Muscle of arm (tissue), 14 donors: ENCODE measurements at places on chromosomes 3 and 15. TPM values are rescaled to one million over a fixed set of nuclear protein-coding genes. Genes with fewer than 3 reads are reported as not detected.

PATL2 gene
- polyA plus RNA-seq, result not detected

ABI3BP gene
- polyA plus RNA-seq, result not detected

DPPA2 gene
- polyA plus RNA-seq, result not detected

ZNF860 gene
- 0.64 TPM for polyA plus RNA-seq

HLTF gene
- polyA plus RNA-seq, result 23.2 TPM

CDHR4 gene
- polyA plus RNA-seq, result not detected

MYL3 gene
- polyA plus RNA-seq, result 337 TPM

LSAMP gene
- polyA plus RNA-seq, result 4.1 TPM

IL5RA gene
- not detected for polyA plus RNA-seq

CHDH gene
- 1.2 TPM for polyA plus RNA-seq

BFSP2 gene
- not detected for polyA plus RNA-seq

APPL1 gene
- polyA plus RNA-seq, result 45.8 TPM

CHCHD6 gene
- polyA plus RNA-seq, result 7.9 TPM

ADAMTS7 gene
- polyA plus RNA-seq, result 15.7 TPM

DPH3 gene
- polyA plus RNA-seq, result 34.6 TPM

ISG20 gene
- polyA plus RNA-seq, result not detected

GOLGA6D gene
- polyA plus RNA-seq, result 0.54 TPM
